Osteoblast (primary cell): ENCODE measurements at places on chromosomes 2 and 18. TPM values are rescaled to one million over a fixed set of nuclear protein-coding genes. Genes with fewer than 3 reads are reported as not detected.

CYP26B1 gene
- total RNA-seq = under 0.01 TPM in 2 replicates

RUFY4 gene
- not detected in 2 replicates for total RNA-seq

EML6 gene
- 0.29 and 1.1 TPM in 2 replicates for total RNA-seq

VWA3B gene
- total RNA-seq = 0.59 TPM in 1 of 2 replicates, not detected in the other

EFR3B gene
- total RNA-seq = 0.72 and 0.88 TPM in 2 replicates

TNFRSF11A gene
- total RNA-seq = under 0.01 TPM in 2 replicates

GAL3ST2 gene
- total RNA-seq = 0.29 and 0.36 TPM in 2 replicates

SLC5A7 gene
- total RNA-seq = not detected in 2 replicates

KCNJ3 gene
- total RNA-seq = not detected in 2 replicates

CROCC2 gene
- total RNA-seq = under 0.01 TPM in 2 replicates

PIEZO2 gene
- 6.5 and 46.7 TPM in 2 replicates for total RNA-seq

UGT1A8 gene
- total RNA-seq = not detected in 2 replicates

ALLC gene
- not detected in 2 replicates for total RNA-seq

STARD6 gene
- not detected in 2 replicates for total RNA-seq

UGT1A1 gene
- total RNA-seq = not detected in 2 replicates

SP9 gene
- not detected in 2 replicates for total RNA-seq

C1GALT1C1L gene
- 0.72 and 1.2 TPM in 2 replicates for total RNA-seq

CRYBA2 gene
- not detected in 2 replicates for total RNA-seq

DUSP19 gene
- 2.4 and 2.9 TPM in 2 replicates for total RNA-seq

SPIRE1 gene
- 61.6 and 64.4 TPM in 2 replicates for total RNA-seq

GPR55 gene
- not detected in 2 replicates for total RNA-seq

CTAGE1 gene
- total RNA-seq = under 0.01 TPM in 1 of 2 replicates, not detected in the other

SH3BP4 gene
- 113 and 121 TPM in 2 replicates for total RNA-seq

CNTNAP5 gene
- total RNA-seq = not detected in 2 replicates

MYCN gene
- not detected in 2 replicates for total RNA-seq

DIPK1C gene
- not detected in 2 replicates for total RNA-seq

USP40 gene
- 34.0 and 38.3 TPM in 2 replicates for total RNA-seq

REG3G gene
- total RNA-seq = not detected in 2 replicates

SLC40A1 gene
- total RNA-seq = 10.9 and 13.6 TPM in 2 replicates

C2orf80 gene
- not detected in 2 replicates for total RNA-seq

CD8B2 gene
- not detected in 2 replicates for total RNA-seq

KCNK3 gene
- not detected in 2 replicates for total RNA-seq

MYO7B gene
- under 0.01 TPM in 2 replicates for total RNA-seq

SLC4A1AP gene
- 24.8 and 27.9 TPM in 2 replicates for total RNA-seq

IL37 gene
- not detected in 2 replicates for total RNA-seq

DYNC2LI1 gene
- total RNA-seq = 26.8 and 29.2 TPM in 2 replicates

EMX1 gene
- not detected in 2 replicates for total RNA-seq

FIGN gene
- total RNA-seq = 2.5 and 4.1 TPM in 2 replicates

AKAIN1 gene
- not detected in 2 replicates for total RNA-seq

UGT1A3 gene
- total RNA-seq = not detected in 2 replicates

VIL1 gene
- under 0.01 TPM in 1 of 2 replicates, not detected in the other for total RNA-seq

ERFE gene
- 0.88 and 1.8 TPM in 2 replicates for total RNA-seq

IMPACT gene
- total RNA-seq = 32.4 and 34.7 TPM in 2 replicates
